ENCODE measurements at places on chromosomes 1 and 21. TPM values are rescaled to one million over a fixed set of nuclear protein-coding genes. Genes with fewer than 3 reads are reported as not detected.

The PPP2R5A gene
- 21.8 TPM for total RNA-seq

The SLC41A1 gene
- total RNA-seq: 7.8 TPM

The TMEM82 gene
- total RNA-seq: not detected

The LRIF1 gene
- total RNA-seq: 4.6 TPM

The EYA3 gene
- 12.7 TPM for total RNA-seq

- no peak for DNase-seq
Observed at GRCh38 chr1:65704318-65704717, 88.4 kb upstream of the PDE4B start.

GRCh38 chr1:172451002-172451443 lies 7.2 kb upstream of the PIGC start:
- no peak for DNase-seq

GRCh38 chr1:219537223-219537631 lies 75.7 kb downstream of the ZC3H11B start:
- no peak for DNase-seq

GRCh38 chr1:224333309-224333926 lies 3.4 kb upstream of the NVL start:
- peak; percentile 90 for DNase-seq

DNA sequence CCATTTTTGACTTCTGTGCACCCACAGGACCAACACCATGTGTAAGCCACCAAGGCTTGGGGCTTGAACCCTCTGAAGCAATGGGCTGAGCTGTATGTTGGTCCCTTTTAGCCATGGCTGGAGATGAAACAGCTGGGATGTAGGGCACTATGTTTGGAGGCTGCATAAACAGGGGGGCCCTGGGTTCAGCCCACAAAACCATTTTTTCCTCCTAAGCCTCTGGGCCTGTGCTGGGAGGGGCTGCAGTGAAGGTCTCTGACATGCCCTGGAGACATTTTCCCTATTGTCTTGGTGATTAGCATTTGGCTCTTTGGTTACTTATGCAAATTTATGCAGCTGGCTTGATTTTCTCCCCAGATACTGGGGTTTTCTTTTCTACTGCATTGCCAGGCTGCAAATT lies 144.9 kb downstream of the ZNF326 start:
- no peak for DNase-seq

GRCh38 chr1:228782662-228783417 lies 47.6 kb downstream of the RHOU start:
- DNase-seq: no peak

DNA sequence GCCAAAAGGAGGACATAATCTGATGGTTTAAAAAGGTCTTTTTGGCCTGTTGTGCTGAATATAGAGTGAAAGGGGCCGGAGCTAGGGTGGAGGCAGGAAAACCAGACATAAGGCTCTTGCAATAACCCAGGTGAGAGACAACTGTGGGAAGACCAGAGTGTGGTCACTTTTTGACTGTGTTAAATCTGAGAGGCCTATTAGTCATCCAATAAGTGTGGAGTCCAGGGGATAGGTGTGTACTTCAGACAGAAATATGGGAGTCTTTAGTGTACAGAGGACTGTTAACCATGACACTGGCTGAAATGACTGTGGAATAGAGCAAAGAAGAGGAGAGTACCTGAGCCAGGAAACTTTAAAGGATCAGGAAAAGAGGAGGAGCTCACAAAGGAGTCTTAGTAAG lies 89.3 kb downstream of the VAV3 start:
- no peak for DNase-seq
